ENCODE measurements at places on chromosomes 7 and 10.

- DNase-seq, result no peak
Observed at GRCh38 chr7:150735596-150736358, 1.4 kb upstream of the GIMAP5 start.

GRCh38 chr7:17871815-17872533, 68.3 kb downstream of the SNX13 start:
- DNase-seq, result no peak

DNA sequence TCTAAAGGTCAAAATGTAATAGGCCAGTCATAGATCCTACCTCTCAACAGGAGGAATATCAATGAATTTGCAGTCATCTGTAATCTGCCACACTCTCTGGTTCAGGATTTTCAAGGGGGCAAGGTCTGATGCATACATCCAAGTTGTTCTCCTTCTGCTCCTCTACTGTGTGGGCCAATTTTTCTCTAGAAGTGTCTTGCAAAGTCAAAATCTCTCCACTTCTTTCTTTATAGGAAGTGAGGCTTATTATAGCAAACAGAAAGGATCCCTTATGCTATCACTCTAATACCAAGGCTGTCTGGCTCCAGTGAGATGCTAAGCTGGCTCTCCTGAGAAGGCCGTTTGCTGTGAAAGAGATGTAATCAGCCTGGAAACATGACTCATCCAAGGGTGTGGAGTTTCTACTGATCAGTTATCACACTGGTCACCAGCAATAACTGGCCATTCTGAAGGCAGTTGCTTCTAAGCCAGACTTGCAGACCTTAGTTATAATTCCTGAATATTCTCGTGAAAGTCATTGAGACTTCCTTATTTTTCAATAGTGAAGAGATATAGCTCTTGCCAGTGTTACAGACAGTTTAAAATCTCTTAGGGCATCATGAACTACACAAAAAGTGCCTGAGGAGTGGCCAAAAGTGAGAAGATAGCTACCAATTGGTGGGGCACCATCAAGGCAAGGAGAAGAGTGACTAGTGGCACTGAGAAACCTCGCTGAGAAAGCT, 43.2 kb upstream of the LRGUK start:
- no peak for DNase-seq

DNA sequence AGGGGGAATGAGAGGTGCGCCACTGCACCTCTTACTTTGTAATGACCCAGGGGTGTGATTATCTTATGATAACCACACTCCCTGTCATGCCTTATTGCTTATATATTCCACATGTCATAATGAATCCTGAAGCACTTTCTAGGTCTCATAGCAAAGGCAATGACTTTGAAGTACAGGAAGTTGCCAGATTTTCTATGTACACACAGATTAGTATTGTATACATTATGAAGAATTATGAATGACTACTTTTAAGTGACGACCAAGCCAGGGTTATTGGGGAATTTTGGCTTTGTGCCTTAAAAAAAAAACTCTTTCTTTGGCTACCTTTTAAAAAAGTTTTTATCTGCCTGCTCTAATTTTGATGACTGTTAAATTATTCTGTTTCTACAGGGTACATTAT, 269.6 kb downstream of the MDFIC start:
- no peak for DNase-seq

DNA sequence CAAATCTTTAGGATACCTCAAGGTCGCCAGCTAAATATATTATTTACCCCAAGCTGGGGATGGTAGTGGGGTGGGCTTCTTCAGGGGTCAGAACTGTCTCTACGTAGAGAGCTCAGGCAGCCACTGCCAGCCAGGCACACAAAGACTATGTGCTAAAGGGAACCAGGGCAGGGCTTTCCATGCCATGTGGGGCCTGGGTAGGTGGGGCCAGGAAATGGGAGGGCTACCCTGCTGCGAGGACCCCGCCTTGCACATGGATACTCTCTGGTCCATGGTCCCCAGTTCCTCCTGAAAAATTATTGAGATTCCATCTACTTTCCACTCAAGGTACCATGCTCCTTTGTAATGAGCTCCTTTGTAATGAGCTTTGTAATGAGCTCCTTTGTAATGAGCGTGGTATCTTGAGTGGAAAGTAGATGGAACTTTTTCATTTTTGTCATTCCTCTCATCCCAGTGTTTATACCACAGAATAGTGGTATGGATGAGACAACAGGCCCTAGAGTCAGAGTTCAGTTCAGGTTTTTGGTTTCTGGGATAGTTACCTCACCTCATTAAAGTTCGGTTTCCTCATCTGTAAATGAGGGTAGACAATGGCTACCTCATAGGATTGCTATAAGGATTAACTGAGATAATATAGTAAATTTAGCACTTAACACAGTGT, 5.8 kb downstream of the SYNPO2L start:
- DNase-seq, result no peak

DNA sequence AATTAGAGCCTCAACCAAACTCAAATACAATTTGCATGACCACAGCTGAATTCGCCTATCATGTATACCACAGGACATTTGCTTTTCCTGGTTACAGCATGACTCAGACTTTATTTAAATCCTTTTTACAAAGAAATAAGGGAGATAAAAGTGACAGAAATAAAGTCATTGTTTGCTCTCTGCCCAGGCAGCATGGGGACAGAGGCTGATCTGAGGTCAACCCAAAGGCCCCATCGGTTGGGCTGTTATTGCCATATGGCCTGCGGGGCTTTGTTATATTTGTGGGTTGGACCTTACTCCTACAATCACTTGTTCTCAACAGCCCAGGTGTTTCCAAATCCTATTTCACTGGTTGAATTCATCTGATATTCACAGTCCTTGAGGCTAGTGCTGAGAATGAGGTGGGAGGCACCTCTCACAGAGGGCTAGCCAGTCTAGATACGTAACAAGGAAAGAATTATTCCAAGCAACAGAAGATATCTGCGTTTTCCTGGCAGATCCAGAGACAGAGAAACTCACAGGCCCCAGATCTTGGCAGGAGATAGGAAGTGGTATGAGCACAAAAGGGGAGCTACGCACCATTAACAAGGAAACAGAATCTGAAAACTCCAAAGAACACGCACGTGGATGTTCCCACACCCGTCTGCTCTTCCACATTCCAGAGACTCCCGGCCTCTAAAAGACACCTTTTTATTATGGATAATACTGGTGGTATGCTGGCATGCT, 117.3 kb downstream of the HIPK2 start:
- no peak for DNase-seq

GRCh38 chr7:92158660-92159575, 20.0 kb downstream of the LRRD1 start:
- no peak for DNase-seq

All from NCI-H510A treated with DMSO at 0.1 percent for 48 hours (cell line).